ENCODE measurements at places on chromosomes 4 and X.

- no peak for DNase-seq
These were observed 37.6 kb downstream of the THOC2 start for GRCh38 chrX:123695242-123695641.

DNA sequence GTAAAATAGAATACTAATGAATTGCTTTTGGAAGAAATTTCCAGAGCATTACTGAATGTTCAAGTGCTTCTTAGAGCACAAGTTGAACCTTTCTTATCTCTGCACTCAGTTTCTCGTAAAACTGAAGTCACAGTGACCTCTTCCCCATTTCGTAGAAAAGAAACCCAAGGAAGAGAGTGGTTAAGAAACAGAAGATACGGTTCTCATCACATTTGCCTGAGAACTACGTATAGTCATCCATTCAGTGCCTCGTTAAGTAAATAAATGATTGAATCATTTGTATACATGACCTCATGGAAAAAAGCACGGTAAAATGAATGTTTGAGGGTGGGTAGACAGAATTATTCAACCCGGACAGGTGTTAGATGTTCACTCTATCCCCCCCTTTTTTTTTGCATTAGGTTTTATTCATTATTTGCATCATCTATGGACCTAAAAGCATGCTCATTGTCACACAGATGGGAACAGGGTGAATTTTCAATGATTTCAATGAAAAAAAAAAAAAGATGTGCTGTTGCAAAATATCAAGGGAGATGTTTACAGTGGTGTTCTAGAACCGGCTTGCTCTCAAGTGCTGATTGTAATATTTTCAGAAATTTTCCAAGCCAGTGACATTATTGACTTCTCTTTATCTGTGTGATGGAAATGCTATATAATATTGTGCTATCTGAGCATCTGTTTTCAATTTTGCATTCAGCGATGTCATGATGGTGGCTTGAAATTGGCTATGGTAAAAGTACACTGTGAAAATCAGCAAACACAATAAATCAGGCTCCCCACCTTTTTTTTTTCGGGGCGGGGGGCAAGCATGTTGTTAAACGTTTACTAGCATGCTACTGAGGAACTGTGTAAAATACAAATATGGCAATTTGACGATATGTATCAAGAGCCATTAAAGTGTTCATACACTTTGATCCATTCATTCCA is 4.3 kb downstream of the RHOH start:
- no peak for DNase-seq

DNA sequence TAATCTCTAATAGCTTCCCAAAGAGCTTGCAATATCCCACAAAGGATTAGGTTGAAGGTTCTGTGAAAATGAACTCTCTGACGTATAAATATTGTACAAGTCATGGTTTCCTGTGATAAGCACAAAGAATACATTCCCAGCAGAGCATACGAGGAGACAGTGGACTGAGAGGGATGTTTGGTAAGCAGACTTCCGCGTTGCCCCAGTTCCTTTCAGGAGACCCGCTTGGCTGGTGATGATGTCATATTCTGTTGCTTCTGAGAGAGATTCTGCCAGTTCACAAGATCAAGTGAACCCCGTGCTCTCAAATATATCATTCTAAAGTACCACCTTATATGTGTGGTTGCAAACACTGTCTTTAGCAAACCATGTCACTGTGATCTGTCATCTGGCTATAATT is 323.9 kb upstream of the CASK start:
- DNase-seq = no peak

GRCh38 chrX:130095249-130096030 is 14.9 kb downstream of the ELF4 start:
- no peak for DNase-seq

DNA sequence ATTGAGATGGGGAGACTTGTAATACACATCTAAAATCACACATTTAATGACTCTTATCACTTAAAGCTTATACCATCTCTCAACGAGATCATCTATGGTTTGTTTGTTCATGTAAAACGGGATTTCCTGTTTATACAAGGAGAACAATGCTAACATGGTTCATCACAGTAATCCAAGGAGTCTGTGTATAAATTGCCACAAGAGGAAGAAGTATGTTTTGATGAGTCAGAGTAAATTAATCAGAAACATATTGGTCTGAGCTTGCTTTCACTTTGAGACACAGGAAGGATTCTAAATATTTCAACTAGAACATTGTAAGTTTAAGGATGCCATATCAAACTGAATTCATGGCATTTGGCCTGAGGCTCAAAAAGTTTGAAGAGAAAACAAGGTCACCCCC is 594.1 kb downstream of the GLUD2 start:
- no peak for DNase-seq

DNA sequence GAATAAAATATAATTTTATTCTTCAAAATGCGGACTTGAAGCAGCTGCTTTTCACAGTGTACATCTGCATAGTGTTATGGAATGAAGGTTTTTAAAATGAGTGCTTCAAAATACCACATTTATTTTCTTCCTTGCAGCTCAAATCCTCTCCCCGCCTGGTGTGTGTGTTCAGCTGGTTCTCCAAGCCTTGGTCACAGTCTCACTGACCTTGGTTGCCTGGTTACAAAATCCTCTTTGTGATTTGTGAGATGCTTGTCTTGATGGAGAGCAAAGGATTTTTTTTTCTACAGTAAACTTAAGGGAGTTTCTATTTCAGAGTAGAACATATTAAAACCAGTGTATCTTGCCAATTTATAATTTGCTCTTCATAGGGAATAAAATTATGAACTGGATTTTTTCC is 139.2 kb downstream of the PCDH18 start:
- DNase-seq = no peak

GRCh38 chr4:149549911-149550310 is 265.7 kb downstream of the IQCM start:
- no peak for DNase-seq

DNA sequence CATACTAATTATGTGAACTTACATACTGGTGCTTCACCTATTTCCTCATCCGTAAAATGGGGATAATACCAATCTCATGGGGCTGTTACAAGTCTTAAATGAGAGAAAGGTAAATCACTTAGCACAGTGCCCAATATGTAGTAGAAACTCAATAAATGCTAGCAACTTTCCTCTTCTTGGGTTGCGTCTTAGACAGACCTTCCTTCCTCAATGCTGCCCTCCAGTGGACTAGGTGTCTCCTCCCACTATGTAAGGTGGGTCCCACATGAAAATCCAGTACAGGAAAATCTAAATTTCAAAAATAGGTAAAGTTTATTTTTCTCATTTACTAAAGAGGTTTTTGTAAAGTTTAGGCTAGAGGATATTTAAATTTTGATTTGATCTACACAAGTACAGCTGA is 20.6 kb downstream of the ZDHHC9 start:
- DNase-seq = peak; percentile 44

DNA sequence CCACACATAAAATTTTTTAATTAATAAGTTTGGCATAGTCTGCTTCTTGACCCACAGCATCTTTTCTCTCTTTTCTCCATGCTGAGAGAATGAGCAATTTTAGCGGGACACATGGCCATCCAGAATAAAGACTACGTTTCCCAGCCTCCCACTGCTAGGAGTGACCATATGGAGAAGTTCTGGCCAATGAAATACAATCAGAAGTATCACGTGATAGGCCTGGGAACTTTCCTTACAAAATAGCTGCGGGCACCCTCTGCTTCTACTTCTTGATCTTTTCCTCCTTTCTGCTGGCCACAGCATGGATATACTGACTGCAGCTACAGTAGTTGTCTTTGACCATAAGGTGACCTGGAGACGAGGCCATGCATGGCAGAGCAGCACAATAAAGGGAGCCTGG is 348.0 kb downstream of the BCOR start:
- DNase-seq = no peak

DNA sequence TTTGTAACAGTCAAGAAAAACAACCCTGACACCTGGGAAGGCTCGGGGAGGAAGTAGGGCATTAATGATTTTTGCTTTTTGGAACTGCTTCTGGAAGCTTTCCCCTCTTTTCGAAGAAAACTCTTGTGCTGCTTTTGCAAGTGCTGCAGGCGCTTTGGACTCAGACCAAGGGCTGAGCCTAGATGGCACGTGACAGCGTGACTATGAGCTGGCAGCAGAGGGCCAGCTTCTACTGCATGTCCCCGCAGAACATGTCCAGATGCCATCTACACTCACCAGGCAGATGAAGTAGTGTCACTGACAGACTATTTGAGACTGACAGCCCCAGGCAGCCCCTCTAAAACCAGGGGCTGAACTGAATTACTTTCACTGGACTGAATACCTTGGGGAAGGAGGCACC is 6.2 kb downstream of the NR0B1 start:
- DNase-seq = no peak

DNA sequence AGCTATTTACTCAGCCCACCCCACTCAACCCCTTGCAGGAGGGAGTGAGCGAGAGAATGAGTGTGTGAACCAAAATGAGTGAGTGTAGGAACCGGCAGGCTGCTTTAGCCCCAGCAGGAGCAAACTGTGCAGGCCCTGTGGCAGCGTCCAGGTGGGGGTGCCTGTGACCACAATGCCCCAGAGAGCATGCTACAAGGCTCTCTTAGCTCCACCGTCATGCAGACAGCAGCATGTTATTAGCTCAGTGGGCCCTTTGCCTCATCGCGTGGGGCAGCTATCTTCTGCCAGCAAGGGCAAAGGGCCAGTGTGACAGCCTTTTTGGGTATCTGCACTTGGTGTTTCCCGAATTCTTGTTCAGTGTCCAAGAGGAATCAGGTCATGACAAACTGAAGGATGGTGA is 271.3 kb downstream of the GPM6A start:
- DNase-seq = no peak

DNA sequence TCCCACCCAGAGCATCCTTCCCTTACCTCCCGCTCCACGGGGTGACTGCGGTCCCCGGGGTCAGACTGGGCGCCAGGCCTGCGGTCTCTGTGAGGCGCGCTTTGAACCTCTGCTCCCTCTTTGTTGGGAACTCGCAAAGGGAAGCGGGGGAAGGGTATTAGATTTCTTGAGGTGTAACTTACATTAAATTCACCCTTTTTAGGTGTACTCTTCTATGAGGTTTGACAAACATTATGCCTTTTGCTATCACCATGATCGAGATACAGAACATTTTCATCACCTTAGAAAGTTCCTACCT is 569 bp downstream of the DCK start:
- no peak for DNase-seq

GRCh38 chr4:9916346-9916745 is 105.0 kb downstream of the SLC2A9 start:
- DNase-seq = no peak

- DNase-seq = no peak
These were observed 77.5 kb downstream of the HTRA3 start for GRCh38 chr4:8346838-8347605.

- DNase-seq = no peak
These were observed 4.4 kb downstream of the RBPJ start for GRCh38 chr4:26325191-26325590.

DNA sequence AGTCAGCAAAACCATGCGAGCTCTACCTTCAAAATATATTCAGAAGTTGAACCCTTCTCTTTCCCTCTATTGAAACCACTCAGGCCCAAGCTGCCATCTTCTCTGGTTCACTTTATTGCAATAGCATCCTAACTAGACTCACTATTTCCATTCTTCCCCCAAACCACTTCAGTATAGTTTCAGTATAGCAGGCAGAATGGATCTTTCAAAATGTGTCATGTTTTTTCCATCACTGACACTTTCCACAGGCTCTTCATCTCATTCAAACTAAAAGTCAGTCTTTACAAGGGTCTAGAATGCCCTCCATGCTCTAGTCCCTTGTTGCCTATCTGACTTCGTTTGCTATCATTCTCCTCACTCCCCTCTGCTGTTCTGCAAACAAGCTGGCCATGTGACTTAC is 274.4 kb downstream of the IDS start:
- DNase-seq = no peak
